ENCODE measurements at places on chromosomes 1 and 21.

DNA sequence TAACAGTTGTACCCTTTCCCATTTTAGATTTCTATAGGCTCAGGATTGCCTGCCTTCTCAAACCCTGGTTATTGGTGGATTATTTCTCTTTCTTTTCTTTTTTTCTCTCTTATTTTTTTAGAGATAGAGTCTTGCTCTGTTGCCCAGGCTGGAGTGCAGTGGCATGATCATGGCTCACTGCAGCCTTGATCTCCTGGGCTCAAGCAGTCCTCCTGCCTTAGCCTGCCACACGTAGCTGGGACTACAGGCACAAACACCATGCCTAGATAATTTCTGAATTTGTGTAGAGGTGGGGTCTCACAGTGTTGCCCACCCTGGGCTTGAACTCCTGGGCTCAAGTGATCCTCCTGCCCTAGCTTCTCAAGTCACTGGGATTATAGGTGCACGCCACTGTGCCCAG, 58.8 kb downstream of the UCK2 start:
- DNase-seq, result no peak

GRCh38 chr1:195697130-195697529, 911.1 kb downstream of the KCNT2 start:
- DNase-seq, result no peak

DNA sequence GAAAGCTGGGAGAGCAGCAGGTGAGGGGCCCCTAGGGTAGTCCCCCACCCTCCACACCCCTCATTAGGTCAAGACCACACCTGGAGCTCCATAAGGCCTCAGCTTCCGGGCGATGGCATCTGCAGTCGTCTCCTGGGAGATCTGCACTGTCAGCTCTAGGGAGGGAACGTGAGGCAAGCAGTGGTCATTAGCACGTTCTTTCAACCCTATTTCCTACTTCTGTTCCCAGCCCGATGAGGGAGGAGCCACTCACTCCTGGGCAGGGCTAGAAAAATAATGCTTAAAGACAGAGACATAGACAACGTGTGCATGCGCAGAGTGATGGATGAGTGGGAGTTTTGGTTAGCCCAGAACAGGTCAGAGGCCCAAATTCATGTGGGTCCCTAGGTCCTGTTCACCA, 9.7 kb downstream of the KDF1 start:
- no peak for DNase-seq

GRCh38 chr1:169368406-169368769, 393 bp downstream of the BLZF1 start:
- DNase-seq, result peak; percentile 23

- DNase-seq, result no peak
Observed at GRCh38 chr1:29152046-29152805, 28.5 kb upstream of the TMEM200B start.

DNA sequence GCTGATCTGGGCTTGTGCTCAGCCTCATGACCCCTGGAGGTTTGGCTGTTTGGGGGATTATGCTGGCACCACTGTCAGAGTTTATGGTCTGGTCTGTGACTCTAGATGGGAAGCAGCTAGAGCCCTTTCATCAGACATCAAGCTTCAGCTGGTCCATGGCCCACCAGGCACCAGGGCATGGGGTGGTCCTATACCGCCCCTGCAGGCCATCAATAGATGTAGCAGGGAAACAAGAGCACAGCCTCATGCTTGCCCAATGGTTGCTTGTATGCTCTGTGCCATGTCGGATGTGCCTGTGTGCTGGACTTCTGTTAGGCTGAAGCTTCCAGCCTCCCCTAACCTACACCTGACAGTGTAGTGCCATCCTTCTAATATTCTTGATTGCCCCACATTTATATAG, 71.1 kb upstream of the CD34 start:
- DNase-seq, result no peak

DNA sequence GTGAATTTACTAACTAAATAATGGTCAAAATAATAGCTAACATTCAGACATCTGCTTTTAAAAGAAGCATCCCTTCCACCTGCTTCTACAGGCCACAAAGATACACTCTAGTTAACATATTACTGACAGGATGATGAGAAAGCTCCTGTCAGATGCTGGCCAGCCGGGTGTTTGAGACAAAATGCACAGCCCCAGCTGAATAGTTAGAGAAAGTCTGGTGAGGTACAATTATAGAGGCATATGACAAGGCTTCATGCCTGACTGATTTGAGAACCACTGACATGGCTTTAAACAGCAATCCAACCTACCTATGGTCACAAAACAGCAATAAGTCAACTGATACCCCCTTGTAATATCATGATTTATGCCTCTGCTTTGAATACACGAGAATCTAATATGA, 137.0 kb downstream of the DENND1B start:
- no peak for DNase-seq

GRCh38 chr1:45437323-45437722, 53.6 kb downstream of the TESK2 start:
- no peak for DNase-seq

DNA sequence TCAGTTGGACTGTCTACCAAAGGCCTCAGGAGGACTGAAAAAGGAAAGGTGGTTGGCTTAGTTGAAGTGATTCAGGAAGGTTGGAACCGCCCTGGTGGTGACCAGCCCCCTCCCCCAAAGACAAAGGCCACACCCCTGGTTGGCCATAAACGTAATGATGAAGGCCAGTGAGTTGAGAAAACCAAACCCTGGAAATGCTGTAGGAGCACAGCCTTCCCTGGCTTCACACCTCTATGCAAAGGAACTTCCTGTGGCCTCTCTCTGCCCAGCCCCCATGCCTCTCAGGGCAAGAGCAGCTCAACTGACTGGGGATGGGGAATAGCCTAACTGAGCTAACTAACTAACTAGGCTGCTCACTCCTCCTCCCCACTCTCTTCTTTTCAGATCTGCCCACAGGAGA, 90.4 kb downstream of the NPHP4 start:
- no peak for DNase-seq

DNA sequence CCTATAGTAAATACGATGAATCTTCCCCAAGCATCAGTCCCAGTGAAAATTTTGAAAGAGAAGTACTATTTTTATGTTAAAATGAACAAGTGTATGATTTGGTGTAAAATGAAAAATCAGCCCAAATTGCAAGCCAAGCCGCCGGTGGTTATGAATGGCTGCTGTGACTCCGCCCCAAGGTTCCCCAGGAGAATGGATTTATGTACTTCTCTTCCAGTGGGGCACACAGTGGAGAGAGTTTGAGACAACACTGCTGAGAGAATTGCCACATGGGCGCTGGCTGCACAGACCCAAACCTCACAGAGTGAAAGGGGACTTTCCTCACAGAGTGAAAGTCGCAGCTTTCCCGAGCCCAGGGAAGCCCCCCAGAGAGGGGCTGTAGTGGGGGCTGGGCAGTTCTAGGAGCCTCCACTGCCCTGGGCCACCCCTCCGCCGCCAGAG, 24.0 kb downstream of the CDK18 start:
- no peak for DNase-seq

GRCh38 chr21:40143822-40144525, 276.7 kb downstream of the PCP4 start:
- no peak for DNase-seq

- no peak for DNase-seq
Observed at GRCh38 chr1:82453511-82454185, 652.9 kb downstream of the ADGRL2 start.

DNA sequence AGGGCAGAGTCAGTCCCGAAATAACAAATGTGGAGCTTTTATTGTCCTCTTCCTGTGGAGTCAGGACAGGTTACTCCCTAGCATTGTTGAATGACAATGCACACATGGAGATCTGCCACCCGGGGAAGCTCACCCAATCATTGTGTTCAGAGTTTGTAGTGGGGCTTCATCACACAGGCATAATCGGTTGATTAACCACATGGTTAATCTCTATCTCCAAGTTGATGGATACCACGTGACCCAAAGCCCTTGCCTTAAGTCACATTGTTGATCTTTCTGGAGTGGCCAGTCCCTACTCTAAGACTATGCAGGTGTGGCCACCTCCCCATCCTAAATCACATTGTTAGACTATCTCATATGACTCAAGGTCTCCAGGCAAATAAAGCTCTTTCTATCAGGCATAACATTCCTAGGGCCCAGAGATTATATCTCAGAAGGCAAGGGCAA, 2.6 kb upstream of the C1orf141 start:
- no peak for DNase-seq

- DNase-seq, result no peak
Observed at GRCh38 chr1:45443580-45444446, 47.1 kb downstream of the TESK2 start.

DNA sequence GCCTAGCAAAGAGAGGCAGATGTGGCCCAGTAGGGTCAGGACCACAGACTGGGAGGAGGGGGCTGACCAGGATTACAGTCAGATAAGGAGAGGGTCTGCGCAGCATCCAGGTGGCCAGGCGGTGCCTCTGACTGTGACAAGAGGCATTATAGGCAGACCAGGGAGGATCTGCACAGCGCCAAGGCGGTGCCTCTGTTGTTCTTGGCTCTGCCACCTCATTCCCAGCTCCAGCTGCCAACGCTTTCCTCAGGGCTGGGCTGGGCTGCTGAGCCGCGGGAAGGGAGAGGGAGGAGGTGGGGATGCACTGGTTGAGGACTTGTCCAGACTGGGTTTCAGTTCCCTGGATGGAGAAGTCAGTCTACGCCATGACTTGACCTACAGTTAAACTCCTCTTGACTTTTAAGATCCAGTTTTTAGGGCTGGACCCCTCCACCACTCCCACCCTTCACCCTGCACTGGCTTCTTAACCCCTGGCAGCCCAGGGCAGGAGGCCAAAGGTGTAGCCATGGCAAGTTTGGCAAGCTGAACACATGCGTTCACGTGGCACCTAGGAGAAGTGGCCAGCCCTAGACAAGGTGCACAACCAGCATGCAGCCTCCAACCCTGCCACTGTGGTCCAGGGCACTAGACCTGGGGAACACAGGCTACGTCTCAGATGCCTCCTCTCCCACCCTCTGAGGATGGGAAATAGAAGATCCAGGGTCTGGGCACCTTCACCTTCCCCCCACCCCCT, 4.5 kb upstream of the CRABP2 start:
- no peak for DNase-seq

DNA sequence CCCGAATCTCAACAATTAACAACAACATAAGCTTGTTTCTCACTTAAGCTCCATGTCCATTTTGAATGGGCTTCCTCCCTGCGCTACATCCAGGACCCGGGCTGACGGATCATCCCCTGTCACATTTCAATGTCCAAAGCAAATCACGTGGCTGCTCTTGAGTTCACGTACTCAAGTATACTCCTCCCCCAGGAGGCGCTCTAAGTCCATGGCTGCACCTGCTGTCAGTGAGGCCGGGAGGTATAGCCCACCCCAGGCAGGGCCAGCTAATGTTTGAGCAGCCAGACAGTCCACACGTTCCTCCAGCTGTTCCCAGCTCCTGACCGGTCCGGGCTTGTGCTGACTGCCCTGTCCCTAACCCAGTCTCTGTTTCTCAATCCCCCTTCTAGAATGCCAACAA, 220.8 kb downstream of the SLC35F3 start:
- no peak for DNase-seq

DNA sequence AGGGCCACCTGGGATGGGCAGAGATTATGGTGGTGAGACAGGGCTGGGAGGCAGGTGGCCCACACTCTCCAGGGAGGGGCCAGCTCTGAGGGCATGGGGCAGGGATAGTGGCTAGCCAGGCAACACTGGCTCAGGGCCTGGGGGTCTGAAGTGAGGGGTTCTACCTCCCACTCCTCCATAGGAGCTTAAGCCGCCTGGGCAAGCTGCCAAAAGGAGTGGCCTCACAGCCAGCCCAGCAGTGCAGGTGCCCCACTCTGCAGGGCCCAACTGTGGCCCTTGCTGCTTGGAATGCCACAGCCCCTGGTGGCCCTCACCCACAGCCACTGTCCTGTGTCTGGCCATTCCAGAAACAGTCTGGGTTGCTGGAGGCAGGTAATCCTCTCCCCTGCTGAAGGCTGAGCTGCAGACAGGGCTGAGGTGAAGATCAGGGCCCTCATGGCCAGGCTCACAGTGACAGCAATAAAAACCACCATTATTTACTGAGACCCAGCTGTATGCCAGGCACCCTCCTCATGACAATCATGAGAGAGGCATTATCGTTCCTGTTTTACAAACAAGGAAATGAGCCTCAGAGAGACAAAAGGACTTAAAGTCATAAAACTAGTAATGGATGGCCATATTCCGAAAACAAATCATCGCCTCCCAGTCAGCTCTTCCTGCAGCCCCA, 31.0 kb downstream of the KIF21B start:
- DNase-seq, result no peak

DNA sequence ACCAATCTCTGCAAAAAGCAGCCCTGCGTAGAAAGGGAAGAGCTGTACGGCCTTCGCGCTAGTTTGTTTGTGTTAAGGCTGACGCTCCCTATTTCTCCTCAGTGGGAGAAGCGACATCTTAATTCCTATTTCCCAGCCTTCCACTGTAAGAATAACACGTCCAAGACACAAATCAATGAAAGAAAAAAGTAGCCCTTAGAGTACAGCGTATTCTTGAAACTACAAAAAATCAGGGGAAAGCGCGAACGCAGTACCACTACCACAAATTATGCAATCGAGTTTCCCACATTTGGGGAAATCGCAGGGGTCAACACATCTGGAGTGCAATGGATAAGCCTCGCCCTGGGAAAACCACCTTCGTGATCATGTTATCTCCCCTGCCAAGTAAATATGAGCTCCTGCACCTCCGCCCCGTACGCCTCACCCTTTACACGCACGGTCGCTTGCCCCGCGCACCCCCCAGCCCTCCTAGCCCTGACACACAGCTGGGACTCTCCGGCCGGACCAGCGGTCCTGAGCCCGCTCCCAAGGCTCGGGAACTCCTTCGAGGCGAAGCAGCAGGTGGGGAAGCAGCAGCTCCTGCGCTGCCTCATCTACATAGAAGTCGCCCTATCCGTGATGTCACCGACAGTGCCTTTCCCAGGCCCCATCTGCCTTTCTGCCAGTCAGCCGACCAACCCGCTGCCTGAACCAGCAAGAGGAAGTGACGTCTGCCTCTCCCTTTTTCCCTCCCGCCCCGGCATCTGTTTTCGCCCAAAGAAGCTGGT, 94.7 kb downstream of the PPIAL4G start:
- DNase-seq, result peak; percentile 78

GRCh38 chr1:204308023-204308628, 51.6 kb downstream of the PLEKHA6 start:
- DNase-seq, result no peak

GRCh38 chr1:67382292-67382691, 47.9 kb downstream of the SERBP1 start:
- DNase-seq, result no peak

DNA sequence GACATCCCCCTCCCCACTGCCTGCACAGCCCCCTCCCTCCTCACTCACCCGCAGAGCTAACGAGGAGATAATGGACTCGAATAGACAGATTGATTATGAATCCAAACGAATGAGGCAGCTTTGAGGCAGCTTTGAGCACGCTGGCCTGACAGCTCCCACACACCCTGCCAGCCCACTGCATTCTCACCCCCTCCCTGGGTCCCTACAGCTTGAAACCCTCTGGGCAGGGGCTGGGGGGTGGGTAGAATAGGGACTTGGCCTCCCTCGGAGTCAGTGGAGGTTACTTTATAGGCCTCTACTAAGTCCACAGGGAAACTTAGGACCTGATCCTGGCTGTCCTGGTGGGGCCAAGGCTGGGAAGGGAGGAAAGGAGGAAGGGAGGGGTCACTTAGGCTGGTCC, 1.9 kb downstream of the NTRK1 start:
- DNase-seq, result no peak
